ENCODE measurements at places on chromosomes 4 and X.

DNA sequence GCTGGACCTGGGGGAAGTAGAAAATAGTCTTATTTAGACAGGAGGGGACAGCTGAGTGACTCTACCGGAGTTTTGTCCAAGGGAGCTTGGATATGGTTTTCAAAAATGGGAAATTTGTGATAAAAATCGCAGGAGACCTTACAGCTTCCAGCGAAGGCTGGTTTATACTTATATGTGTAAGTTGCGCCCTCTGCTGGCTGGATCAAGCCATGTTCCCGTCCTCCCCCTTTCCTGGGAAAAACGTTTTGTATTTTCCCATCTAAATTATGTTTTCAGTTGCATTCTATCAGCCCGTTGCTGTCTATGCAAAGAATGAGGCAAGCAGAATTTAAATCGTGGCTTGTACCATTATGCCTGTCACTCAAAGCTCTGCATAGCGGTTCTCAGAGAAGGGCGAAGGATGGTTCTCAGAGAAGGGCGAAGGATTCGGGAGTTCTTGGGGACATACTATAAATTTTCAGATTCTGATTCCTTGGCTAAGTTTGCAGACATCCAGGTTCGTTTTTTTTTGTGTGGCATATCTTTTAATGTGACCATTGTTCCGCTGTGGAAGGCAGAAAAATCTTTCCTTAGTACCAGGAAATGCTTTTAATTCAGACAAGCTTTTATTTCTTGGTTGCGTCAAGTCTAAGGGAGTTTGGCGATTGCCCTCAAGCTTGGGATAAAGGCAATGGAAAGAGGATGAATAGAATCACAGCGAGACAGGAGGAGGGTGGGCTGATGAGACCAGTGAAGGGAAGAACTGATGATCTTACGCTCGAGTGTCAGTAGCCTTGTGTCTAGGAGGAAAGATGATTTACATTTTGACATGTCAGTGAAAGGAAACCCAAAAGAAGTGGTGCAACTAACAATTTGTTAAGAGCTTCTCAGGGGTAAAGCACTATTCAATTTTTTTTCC is 128.5 kb upstream of the ARX start:
- DNase-seq = peak; percentile 55

- no peak for DNase-seq
Measured at GRCh38 chrX:74232859-74233258, 71.1 kb upstream of the ZCCHC13 start.

DNA sequence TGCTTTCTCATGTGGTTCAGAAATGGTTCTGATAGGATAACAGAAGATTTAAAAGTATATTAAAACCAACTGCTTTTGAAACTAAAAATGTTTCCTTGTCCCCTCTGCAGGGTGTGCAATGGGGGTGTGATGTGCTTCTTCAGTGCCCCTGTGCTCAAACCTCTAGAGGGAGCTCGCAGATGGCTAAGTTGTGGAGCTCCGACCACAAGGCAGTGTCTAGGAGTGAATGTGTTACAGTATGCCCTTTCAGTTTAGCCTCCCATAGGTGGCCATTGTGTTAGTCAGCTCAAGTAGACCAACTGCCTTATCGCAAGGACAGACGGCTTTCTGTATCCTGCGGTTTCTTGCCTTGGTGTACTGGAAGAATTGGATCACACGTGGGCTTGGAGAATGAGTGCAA is 130.5 kb downstream of the TENT5D start:
- DNase-seq = no peak

GRCh38 chr4:86302251-86302650 is 57.6 kb downstream of the MAPK10 start:
- DNase-seq = peak; percentile 24

All from mucosa of gallbladder (tissue), 1 donor.